Activated CD4-positive, CD25-positive, alpha-beta regulatory T cell treated with anti-CD3 and anti-CD28 coated beads, Interleukin-2, amount 50 U/mL, for 24 hours (primary cell): ENCODE measurements at places on chromosomes 11 and 22.

- ATAC-seq, result no peak
Observed at GRCh38 chr11:112523477-112523876, 262.8 kb upstream of the PLET1 start.

DNA sequence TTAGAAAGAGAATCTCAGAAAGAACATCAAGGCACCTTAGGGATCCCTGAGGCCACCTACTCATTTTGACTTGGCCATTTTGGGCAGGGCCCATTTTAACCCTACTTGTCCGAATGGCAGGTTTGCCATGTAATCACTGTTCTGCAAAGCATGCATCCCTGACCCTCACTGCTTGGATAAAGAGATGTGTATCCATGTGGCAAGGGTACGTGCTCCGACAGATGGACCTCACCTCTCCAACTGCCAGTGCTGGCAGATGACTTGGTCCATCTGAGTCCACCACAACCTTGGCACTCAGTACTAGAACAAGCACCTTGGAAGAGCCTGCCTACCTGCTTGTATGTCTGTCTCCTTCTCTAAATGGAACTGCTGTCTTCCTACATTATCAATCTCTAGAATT lies 139.4 kb downstream of the SPATA19 start:
- ATAC-seq, result no peak

DNA sequence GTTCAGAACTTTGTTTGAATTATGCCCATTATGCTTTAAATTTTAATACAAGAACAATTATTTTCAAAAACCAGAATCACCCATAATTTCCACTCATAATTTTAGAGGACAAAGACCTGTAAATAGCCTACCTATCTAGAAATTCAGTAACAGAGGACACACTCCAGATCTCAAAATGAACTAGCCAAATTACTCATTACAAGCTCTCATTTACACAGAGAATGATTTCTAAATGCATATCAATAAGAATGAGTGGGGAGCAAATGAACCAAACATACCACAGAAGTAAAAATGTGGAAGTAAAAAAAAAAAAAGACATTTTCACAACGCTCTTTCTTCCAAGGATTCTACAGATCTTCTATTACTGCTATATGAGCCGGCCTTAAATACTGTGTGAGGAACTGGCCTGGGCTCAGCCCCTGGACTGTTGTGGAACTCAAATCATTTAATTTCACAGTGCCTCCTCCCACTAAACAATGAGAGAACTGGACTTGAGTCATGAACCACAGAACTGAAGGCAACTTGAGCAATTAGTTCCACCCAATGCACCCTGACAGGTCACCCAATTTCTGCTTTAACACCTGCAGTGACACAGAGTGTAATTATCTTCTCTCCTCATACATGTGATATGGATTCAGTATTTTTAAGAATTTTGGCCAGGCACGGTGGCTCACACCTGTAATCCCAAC lies 8.0 kb downstream of the MRTFA start:
- ATAC-seq, result peak; percentile 77

DNA sequence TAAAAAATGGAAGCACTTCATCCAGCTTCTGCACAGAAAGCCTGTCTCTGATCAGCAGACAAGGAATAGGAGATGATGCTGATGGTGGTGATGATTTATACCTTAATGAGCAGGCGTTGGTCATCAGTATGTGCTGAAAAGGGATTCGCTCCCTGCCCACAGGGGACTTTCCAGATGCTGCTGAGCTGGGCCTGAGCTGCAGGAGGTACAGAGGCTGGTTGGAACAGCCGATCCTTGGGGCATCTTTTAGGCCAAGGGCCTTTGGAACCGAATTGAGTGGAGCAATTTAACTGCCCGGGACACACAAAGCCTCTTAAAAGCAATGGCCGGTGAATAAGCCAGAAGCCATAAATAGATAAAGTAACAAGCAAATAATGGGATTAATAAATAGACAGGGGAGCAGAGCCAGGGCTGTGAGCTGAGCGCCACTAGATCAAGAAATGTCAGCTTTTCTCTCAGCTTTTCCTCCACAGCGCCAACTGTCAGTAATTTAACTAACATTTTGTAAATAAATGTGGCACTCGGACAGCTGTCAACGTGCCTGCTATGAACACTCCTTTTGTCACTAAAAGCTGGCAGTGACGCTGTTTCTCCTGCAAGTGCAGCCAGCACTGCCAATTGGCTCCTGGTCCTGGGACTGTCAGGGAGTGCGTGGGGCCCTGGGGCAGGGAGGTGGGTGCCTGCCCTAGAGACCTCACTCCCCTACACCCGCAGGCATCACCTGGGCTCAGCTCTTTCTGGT lies 562.3 kb downstream of the NTM start:
- ATAC-seq, result no peak

DNA sequence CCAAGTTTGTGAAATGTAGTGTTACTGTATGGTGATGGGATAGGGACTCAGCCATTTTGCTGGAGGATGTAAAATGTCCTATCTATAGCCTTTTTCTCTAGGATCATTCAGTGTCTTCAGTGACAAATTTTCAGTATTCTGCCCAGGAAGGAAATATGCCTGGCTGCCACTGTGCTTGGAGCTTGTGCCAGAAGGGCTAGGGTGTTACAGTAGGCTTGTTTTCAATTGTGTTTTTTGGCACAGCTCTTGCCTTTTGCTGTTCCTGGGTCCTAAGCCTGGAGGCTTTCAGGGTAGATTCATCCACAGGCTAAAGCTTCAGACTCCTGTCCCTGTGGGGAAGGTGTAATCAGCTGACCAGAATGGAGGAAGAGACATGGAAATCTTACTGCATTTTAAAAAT lies 22.0 kb upstream of the PHOX2A start:
- ATAC-seq, result no peak

GRCh38 chr22:29892315-29893156 lies 9.6 kb downstream of the MTMR3 start:
- ATAC-seq, result no peak

DNA sequence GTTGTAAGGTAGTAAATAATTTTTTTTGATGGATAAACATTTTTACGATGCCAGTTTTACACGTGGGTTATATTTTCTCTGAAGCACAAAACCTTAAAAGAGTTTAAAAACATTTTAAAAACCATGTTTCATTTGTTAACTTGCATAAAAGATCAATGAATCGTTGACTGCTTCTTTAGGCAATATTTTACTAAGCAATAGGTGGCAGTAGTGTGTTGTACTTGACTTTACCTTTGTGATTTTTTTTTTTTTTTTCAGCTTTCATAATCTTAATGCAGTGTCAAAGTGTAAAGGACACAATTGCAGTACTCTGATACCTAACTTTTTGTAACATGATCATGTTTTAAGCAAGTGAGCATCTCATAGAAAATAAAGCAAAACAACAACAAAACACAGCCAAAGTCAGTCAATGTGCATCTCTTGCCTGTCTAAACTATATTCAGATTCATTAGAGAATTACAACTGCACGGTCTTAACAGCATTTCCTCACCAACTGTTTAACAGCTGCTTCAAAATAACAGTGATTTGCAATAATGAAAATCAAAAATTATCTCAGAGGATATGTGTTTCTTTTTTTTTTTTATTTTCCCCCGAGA lies 27.7 kb downstream of the DNAJC24 start:
- no peak for ATAC-seq

DNA sequence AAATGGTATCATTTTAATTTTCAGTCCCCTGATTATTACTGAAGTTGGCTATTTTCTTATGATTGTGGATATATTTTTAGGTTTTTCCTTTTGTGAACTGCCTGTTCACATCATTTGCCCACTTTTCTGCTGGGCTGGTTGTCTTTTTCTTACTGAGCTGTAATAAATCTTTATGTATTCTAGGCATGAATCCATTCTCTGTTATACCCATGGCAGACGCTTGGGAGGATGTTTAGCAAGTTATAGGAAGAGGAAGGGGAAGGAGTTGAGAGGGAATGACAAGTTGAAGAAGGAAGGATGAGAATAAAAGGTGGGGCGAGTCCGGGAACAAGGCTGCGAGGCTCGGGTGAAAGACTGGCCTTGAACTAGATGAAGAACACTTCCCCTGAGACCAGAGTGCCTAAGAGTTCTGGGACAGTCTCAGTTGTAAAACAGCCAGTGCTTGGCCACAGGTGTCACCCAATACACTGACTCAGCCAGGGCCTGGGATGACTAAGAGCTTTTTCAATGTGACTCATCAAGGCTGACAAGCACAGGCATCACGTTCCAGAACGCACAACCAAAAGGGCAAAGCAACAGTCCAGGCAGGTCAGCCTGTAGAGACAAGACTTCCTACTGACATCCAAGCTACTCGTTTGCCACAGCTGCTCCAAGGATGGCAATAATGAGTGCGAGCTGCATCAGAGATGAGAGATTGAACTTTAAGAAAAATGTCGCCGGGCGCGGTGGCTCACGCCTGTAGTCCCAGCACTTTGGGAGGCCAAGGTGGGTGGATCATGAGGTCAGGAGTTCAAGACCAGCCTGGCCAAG lies 35.2 kb downstream of the LRFN4 start:
- ATAC-seq, result peak; percentile 99

- ATAC-seq, result no peak
Observed at GRCh38 chr11:93020248-93021046, 51.0 kb downstream of the MTNR1B start.

- ATAC-seq, result no peak
Observed at GRCh38 chr11:58628446-58628845, 6.0 kb downstream of the CNTF start.

GRCh38 chr11:125772834-125773505 lies 5.7 kb downstream of the PATE2 start:
- no peak for ATAC-seq

DNA sequence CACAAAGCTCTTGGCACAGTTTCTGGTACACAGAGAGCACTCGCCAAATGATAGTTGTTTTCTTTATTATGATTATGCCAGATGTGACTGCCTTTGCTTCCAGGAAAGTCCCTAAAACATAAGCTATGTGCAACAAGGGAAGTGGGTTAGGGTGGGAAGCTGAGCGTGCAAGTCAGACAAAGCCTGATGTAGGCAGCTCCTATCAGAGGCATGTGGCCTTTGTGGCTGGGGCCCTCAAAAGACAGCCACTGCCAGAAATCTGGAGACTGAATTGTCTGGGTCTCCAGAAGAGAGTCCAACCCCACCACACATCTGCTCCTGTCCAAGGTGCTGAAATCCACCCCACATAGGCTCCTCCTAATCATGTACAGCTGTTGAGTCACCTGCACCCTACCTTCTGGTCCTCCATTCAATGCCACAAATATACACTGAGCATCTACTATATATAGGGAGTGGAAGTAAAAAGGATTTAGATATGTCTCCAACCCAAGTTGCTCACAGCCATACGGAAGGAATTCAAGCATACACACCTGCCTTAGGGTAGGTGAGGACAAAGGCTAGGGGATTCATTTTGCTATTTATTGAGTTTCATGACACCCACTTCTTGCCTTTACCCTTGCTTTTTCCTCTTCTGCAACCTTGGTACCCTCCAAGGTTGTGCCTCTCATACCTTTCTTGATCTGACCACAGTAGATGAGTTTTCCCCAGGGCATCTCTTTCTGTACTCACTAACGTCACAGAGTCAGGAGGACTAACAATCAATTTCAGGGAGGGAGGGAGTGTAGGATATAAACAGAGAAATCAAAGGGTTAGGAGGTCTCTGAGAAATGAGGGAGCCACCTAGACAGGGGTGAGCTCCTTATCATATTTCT lies 12.4 kb downstream of the SEC14L3 start:
- ATAC-seq, result no peak

DNA sequence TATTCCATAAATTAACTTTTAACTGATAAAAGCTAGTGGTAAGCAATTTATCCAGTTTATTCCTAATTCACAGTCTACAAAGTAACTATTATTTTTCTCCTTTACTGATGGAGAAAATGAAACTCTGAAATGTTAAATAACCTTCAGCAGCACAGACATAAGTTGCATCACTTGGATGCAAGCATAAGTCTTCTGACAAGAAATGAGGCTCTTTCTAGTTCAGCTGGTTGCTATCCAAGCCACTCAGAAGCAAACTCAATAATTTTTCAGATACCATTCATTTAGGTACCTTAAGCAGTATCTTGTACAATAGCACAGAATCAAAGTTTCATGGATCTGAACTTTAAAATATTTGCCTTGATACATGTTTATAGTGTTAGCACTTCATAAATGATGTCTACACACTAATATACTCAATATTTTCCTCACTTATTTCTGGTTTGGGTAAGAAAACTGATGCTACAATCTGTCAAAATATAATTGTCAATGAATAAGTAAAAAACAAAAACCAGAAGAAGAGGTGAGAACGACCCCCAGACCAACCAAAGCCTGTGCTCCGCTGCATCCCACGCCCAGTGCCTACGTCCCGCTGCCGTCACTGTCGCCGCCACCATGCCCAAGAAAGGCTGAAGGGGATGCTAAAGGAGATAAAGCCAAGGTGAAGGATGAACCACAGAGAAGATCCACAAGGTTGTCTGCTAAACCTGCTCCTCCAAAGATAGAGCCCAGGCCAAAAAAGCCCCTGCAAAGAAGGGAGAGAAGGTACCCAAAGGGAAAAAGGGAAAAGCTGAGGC lies 18.1 kb downstream of the FAM168A start:
- no peak for ATAC-seq

- ATAC-seq, result no peak
Observed at GRCh38 chr11:60242740-60243239, at the start of gene MS4A4E. TSS of gene MS4A4E (minus strand) at chr11:60243137. CDS start at chr11:60230055, 13,082 bp downstream.

DNA sequence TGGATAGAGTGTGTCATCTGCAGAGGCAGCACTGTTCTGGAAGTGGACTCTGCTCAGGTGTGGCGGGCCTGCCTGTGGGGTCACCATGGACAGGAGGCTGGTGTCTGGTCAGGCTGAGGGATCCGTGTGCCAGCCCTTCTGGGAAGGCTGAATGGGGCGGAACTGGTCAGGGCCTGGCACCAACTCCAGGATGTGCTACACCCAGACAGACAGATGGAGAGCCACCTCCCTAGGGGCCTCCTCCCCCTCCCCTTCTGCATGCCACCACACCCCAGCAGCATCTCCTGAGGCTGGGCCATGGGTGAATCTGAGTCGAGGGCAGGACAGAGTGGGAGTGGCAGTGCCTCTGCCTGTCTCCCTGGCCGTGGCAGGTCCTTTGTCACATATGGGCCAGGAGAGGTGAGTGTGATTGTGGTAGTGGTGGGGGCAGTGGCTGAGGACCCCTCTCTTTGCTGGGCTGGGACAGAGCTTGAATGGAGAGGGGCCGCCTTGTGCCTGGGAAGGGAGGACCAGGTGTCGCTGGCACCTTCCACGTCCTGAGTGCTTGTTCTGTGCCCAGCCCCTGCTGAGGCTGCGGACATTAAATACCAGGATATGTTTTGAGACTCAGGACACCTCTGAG lies 29.1 kb downstream of the ST3GAL4 start:
- ATAC-seq, result no peak

DNA sequence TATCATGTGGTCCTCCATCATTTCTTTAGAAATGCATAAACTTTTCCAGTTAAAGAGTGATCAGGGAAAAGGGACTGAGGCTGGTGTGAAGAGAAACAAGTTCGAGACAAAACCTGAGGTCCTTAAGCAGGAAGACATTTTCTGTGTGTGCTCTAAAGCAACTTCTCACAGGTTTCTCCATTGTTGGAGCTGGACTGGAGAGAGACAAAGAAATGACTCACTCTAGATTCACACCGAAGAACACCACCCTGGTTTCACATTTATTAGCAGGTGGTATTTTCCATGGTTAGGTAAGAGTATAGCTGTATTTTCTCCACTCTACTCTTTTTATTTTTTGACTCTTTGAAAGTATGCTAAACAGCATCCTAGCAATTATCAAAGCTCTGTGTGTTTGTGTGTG lies 736.4 kb downstream of the KCNA4 start:
- ATAC-seq, result no peak

- no peak for ATAC-seq
Observed at GRCh38 chr11:124394408-124394807, 4.4 kb downstream of the OR8B3 start.

GRCh38 chr22:36738416-36739020 lies 35.0 kb upstream of the CACNG2 start:
- no peak for ATAC-seq
